Activated T-cell treated with anti-CD3 and anti-CD28 coated beads, Interleukin-2, amount 50 U/mL, for 1 hour (primary cell): ENCODE measurements at places on chromosomes 4 and X.

DNA sequence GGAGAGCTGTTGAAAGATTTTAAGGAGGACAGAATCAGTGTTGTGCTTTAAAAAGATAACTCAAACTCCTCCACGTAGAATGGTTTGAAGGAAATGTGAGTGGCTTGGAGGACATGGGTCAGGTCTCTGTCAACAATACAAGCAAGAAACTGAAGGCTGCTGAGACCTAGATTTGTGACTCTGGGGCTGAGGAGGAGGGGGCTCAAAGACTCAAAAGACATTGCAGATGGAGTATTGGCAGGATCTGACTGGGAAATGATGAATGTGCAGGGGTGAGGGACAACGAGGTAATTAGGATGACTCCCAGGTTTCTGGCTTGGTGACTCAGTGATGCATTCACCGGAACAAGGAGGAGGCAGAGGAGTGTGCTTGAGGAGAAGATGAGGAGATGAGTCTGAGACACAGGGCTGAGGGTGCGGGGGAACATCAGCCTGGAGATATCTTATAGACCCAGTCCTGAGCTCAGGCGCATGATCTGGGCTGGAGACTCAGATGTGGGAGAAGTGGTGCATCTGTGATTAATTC, 3.3 kb upstream of the RPS4X start:
- no peak for DNase-seq

DNA sequence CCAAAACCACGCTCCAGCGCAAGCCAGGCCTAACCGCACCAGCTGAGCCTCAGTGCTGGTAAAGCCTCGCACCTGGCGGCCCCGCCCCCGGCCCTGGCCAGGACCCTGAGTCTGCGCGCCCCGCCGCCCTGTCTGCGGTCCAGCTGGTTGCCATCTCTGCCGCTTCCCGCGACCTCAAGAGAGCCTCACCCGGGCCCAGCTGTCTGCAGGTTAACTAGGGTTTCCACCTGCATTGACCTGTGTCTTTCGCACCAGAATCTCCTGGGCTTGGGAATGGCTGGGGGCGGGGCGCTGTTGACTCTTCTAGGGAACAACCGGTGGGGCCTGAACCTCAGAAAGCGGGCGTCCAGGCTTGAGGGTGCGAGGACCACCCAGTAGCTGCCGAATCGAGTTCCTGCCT, 207.7 kb upstream of the PRPS2 start:
- no peak for DNase-seq

DNA sequence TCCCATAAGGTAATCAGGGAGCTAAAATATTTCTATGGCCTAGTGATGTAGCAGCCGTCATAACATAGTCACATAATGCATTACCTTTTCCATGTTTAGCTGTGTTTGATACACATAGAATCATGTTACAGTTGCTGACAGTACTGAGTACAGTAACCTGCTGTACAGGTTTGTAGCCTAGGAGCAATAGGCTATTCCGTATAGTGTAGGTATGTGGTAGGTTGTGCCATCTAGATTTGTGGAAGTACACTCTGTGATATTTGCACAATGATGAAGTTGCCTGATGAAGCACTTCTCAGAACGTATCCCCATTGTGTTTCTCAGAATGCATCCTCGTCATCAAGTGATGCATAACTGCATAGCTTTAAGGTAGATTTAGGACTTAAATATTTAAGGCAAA, 495.6 kb upstream of the ZFP42 start:
- DNase-seq = no peak

GRCh38 chr4:8283631-8284121, 14.1 kb downstream of the HTRA3 start:
- DNase-seq = no peak

- no peak for DNase-seq
Observed at GRCh38 chr4:99490286-99490685, 20.5 kb upstream of the C4orf17 start.
